Naive thymus-derived CD8-positive, alpha-beta T cell (primary cell): ENCODE measurements at places on chromosomes 4 and X. TPM values are rescaled to one million over a fixed set of nuclear protein-coding genes. Genes with fewer than 3 reads are reported as not detected.

CXCL6 gene
- not detected for polyA plus RNA-seq

FAM9C gene
- polyA plus RNA-seq: not detected

TLL1 gene
- polyA plus RNA-seq: not detected

CSAG3 gene
- polyA plus RNA-seq: not detected

ARR3 gene
- polyA plus RNA-seq: not detected

CT83 gene
- polyA plus RNA-seq: not detected

GRCh38 chrX:113548308-113549015 lies 707.8 kb upstream of the AMOT start:
- no peak overlapping the region for H3K27ac ChIP-seq
- no peak for DNase-seq
- no peaks in the 10 kb centered on the region for H3K27me3 ChIP-seq
- H3K4me3 ChIP-seq: no peak overlapping the region
- H3K36me3 ChIP-seq: no peaks in the 10 kb centered on the region

DNA sequence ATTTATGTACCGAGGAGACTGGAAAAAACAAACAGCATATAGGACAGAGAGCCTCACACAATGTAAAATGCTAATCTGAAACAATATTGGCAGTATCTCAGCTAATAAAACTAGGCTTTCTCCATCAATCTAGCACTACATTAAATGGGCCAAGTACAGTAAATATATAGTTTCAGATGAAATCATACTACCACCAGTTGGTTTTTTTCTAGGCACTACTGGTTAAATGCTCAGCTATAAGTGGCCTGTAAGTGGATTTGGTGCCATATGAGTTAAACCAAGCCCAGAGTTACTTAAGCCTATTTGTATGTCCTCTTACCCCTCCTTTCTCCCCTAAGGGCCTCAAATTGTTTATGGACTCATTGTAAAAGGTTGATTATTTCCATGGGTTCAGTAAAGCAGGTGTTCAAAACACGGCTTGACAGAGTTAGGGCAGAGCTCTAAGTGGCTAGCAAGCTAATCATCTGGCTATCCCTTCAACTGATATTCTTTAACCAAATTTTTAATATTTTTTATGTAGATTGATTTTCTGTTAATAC lies 57.5 kb downstream of the FAM13A start:
- H3K27ac ChIP-seq: no peak overlapping the region
- H3K36me3 ChIP-seq: no peaks in the 10 kb centered on the region
- no peak overlapping the region for H3K4me3 ChIP-seq
- no peak for DNase-seq

DNA sequence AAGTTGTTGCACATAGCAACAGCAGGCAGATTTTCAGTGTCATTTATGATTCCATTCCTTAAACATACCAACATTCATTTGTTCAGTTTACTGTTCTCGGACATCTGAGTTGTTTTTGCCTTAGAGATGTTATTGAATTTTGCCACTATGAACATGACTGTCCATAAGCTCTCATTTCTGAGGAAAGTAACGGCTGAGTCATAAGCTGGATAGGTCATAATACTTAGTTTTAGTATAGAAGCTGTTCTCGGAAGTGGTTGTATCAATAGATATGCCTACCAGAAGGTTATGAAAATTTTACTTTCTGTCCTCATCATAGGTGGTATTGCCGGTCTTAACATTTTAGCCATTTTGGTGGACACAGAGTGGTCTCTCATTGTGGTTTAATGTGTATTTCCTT lies 157.1 kb upstream of the CLNK start:
- H3K27ac ChIP-seq: no peak overlapping the region
- no peaks in the 10 kb centered on the region for H3K27me3 ChIP-seq
- H3K4me1 ChIP-seq: no peaks in the 10 kb centered on the region
- DNase-seq: no peak
- H3K4me3 ChIP-seq: no peak overlapping the region

GRCh38 chrX:104987063-104987462 lies 233.4 kb downstream of the TEX13A start:
- no peak overlapping the region for H3K27ac ChIP-seq
- no peaks in the 10 kb centered on the region for H3K27me3 ChIP-seq
- DNase-seq: no peak
- H3K4me1 ChIP-seq: peaks cover 2% of the 10 kb centered on the region
- no peak overlapping the region for H3K4me3 ChIP-seq
- H3K36me3 ChIP-seq: no peaks in the 10 kb centered on the region
